Activated naive CD8-positive, alpha-beta T cell treated with anti-CD3 and anti-CD28 coated beads, Interleukin-2, amount 10 ng/mL, durations not matched to agents 7 days and 5 days (primary cell): ENCODE measurements at places on chromosomes 3 and 15.
A peak's percentile ranks its signal among the peaks of the same experiment; 100 is the strongest.

DNA sequence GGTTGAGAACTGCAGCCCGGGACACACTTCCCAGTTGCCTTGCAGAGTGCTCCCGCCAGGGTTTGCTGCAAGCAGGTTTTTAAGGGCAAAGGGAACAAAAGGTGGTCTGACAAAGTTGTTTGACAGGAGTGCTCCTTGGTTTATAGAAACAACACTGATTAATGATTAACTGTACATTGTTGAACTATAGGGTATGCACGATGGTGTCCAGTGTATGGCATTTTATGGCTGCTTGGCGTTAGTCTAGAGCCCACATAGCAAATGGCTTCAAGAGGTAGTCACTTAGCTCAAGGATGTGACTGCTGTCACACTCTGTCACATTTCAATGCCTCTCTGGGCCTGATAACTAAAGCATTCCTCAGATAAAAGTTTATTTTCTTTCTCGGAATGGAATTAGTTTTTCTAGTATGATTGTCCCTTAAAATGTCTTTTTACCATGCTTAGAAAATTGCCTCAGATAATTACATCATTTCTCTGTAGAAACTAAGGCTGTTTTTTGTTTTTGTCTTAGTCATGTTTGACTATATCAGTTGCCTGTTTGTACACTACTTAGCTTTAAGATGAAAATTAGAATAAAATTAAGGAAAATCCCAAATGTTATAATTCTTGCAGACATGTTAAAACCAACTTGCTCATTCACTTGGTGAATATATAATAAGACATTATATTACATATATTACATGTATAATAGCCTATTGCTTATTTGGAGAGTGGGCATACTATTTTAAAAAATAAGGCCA, 61.3 kb upstream of the GATM start:
- no peak for DNase-seq

DNA sequence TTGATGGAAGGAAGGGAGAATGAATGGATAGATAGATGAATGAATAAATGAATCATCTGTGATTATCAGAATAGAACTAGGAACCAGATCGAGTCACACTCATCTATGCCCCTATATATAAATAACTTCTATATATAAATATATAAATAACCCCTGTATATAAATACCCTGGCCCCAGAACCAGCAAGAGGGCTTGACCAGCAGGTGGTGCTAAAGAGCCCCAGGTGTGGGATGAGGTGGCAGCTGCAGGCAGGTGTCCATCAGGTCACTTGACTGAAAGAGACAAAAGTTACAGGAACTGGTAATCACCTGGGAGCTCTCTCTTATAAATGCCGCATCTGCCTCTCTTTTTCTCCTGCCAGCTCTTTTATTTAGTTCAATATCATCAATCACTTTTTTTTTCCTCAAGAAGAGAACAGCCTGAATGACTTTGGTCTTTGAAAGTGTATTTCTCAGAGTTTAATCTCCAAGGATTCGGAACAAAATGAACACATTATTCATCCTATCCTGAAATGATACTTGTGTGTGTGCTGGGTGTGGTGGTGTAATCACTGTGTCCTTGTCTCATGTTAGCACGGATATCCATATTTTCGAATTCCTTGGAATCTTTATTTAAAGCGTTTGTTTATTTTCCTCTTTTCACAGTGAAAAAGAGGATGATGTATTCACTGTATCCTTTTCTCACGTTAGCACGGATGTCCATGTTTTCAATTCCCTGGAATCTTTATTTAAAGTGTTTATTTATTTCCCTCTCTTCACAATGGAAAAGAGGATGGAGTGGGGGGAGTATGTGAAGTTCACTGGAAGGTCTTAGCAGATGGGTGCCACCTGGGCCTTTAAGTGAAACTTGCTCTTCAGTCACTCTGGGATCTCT, 35.4 kb upstream of the ATG7 start:
- peak; percentile 77 for DNase-seq

- no peak for DNase-seq
These were observed 1.1 kb upstream of the WDR5B start for GRCh38 chr3:122416966-122417365.

- peak; percentile 44 for DNase-seq
These were observed 20.4 kb upstream of the NFKBIZ start for GRCh38 chr3:101828691-101829436.

DNA sequence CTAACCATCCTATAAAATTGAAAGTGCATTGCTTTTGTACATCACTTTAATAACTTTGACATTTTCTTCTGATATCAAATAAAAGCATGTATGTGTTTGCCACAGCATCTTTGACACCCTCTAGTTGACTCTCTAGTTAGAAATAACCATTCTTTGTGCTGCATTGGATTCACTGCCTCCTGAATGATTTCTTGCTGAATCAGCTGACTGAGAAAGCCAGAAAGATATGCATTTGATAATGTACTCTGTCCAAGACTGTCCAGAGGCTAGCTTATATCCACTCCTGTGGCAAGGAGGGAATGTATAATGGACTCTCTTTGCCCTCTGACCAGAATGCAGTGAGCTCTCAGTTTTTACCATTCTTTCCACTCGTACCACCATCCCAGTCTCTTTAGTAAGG, 6.2 kb downstream of the RAB11A start:
- no peak for DNase-seq

DNA sequence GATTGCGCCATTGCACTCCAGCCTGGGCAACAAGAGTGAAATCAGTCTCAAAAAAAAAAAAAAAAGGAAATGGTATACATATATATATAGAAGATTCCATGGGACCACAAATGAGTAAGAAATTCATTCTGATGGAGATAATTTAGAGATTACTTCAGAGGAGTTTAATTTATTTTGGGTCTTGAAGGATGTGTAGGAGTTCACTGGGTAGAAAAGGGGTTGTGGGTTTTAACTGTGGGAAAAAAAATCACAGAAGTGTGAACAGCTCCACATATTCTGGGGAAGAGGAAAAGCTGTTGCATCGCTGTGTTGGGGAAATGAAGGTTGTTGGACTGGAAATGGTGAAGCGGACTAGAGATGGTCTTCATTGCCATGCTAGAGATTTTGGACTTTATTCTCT, 4.1 kb upstream of the ICE2 start:
- no peak for DNase-seq

DNA sequence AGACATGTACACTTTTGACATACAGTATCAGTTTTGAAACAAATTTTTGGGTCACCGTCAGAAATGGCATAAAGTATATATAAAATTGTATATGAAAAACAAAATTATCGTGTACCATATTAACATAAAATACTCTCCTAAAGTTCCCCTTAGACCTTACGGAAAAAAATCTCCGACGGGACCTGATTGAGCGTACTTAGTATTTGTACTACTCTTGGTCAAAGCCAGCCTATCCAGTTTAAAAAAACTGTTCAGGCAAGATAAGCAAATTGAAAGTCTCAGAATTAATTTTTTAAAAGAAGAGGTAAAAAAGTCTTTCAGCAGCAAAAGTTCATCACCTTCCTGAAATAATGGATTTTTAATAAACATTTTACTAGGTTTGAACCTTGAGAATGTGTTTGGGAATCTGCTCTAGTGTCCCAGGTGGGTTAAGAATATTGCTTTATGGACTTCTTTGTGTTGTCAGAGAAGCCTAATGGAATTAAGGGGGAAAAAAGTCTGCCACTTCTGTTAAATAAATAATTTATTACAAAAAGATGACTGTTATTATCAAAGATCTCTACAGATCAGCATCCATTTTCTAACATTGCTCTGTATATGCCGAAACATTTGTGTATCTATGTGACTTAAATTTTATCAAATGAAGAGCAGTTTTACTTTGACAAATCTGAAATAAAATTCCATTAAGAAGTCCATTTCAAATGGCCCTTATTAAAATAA, 48.6 kb downstream of the ZBTB20 start:
- DNase-seq: no peak

DNA sequence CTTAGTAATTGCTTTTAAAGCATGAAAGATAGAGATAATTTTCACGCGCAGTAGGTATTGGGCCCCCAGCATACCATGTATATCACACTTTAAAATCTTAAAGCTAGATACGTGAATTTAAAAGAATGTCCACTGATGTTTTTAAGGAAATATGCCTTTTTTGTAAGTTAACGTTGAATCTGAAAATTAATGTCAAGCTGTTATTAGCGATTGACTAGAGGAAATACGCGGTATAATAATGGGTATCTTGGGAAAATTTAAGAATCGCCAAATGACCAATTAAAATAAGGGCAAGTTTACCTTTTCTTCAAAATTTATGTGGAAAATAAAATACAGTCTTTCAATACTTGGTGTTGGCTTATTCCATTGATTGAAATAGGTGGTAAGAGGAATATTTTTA, 13.3 kb upstream of the CHD2 start:
- no peak for DNase-seq

DNA sequence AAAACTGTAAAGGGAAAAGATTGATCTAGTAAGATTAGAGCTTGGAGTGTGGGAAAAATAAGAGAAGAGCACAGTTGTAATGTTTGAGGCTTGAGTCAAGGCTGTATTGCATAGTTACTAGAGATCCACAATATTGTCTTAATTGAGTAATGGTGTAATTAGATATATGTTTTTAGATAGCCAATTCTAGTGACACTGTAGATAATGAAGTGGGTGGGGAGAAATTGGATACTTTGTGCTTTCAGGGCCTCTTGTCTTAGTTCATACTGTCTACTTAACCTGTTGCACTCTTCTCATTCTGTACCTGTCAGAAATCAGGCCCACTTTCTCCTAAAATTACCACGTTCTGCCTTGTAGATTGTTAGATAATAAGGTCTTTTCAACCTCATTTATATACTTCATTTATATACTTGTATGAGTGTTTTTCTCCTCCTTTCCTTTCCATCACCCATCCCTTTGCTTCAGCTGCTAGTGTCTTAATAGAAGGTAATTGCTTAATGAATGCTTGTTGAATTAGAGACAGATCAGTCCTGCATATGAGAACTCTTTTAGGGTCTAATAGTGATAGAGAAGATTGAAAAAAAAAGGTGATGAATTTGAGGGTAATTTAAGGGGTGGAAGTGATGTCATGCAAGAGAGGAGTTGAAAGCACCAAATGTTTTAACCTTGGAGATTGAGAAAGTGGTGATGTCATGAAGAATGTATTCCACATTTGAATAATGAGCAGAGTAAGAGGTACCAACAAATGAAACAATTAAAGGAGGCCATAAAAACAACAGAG, 32.0 kb downstream of the PIK3CA start:
- no peak for DNase-seq

DNA sequence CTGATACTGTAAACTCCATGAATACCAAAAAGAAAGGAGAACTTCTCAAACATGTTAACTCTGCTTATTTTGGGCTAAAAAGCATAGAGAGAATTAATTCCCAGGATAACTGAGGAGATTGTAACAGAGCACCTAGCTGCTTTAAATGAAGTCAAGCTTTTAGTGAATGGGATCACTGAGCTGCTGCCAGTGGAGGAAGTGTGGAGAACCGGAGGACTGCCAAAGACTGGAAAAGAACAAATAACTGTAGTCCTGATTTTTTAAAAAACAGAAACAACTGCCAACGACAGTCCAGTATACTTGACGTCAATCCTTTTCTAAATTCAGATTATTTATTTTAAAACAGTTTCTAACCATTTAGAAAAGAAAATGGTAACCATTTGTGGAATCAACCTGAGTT, 3.3 kb downstream of the C3orf70 start:
- no peak for DNase-seq

- DNase-seq: no peak
These were observed 134.9 kb downstream of the AQP9 start for GRCh38 chr15:58273104-58273503.

DNA sequence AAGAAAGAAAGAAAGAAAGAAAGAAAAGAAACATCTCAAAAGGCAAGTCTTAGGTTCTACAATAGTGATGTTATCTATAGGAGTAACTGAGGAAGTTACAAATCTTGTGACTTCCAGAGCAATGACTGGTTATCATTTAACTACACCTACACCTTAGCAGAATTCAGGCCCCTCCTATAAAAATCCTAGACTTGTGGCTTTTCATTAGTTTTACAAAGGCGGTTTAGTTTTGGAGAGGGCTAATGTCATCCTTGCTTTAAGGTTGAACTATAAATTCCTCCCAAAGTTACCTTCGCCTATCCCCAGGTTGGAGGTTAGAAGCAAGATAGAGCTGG, 4.1 kb upstream of the SCAP start:
- DNase-seq: no peak

GRCh38 chr3:81816473-81817250, 55.2 kb upstream of the GBE1 start:
- DNase-seq: no peak

DNA sequence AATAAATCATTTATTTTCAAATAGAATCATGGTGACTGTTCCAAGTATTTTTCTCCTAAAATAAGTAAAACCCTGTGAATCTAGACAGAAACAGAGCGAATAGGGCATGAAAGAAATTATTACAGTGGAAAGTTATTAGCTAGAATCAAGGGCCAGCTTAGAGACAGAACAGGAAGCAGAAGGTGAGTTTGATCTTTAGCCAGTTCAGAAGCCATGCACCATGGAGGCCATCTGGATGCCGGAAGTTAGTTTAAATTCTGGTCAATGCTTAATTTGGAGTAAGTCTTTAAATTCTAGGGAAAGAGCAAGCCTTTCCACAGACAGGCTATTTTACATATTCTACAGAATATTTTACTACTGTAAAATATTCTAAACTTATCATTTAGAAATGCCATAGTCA, 574.8 kb downstream of the CADM2 start:
- no peak for DNase-seq

- no peak for DNase-seq
These were observed 43.4 kb downstream of the MINDY4B start for GRCh38 chr3:150861851-150862250.

DNA sequence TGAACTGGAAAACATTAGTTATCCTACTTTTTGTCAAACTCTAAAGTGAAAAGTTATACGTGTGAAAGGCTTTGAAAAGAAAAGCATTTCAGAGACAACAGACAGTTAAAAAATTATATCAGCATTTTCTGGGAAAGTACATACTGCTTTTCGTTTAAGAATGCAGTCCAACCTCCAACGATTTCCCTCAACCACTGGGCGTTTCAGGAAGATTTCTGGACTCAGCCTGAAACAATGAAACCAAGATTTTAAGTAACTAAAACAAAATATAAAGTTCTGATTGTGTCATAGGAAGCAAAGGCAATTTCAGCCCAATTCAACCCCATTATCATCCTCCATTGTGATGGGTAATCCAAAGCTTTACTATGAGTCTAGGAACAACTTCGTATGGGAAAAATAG, 110.7 kb downstream of the PLD1 start:
- DNase-seq: no peak

DNA sequence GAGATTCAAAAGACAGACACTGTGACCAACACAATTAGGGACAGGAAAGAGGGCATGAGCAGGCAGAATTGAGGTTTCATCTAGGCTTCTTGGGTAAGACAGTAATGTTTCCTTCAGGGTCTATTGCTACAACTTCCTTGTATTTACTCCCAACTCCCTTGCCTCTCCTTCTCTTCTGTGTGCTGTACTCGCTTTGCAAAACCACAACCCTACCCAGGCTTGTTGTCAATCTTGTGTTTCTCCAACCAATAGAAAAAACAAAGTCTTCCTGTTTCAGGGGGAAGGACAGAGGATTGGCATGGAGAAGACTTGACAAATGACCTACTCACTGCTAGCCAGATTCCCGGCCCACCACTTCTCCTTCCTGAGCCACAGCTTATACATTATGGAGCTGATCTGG, 36.3 kb upstream of the MASP1 start:
- DNase-seq: no peak

GRCh38 chr3:137121704-137122314, 164.0 kb downstream of the IL20RB start:
- no peak for DNase-seq

GRCh38 chr3:160841455-160841854, 85.4 kb downstream of the PPM1L start:
- DNase-seq: no peak
